HCT116 (cell line): ENCODE measurements at places on chromosomes 7 and 10.

DNA sequence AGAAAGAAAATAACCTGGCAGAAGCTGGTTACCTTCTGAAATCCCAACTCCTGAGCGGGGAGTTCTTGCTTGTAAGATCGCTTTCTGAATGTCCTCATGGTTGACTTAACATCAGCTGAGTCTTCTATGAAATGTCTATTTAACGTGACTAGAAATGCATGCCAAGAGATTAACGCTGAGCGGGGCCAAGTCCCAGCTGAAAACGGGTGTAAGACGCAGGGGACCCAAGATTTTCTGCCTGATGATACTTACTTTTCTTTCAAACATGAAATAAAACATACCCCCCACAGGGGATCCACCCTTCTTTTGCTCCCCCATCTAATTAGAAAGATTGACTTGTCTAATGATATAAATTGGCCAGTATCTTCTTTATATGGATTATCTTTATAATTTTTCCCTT lies 14.9 kb downstream of the OR9A2 start:
- DNase-seq: no peak

DNA sequence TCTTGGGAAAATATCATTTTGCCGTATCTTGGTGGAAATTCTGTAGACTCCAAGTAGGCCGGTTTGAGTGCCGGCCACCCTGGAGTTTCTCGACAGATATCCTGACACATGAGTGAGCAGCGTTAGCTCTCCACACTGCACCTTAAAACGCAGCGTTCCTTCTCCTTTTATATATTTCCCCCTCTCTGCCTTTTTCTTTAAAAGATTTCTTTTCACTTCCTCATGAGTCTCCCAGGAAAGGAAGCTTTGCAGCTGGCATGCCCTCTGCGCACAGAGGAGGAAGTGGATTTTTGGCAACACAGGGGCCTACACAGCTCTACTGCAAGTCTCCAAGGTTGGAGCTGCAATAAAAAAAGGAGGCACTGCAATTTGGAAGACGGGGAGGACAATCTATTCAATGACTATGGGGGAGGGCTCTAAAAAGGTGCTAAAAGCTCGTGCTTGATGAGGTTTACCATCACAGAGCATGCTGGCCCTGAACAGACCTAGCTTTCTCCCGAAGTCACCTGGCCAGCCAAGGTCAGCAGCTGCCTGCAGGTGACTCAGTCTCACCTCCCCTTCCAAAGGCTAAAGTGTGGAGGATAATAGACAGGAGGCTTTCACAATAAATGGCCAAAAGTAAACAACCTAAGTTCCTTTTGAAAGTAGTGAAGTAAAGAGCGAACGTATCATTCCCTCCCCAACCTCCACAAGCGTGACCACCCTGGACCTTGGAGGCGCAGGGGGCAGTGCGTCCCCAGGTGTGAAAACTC lies 252.8 kb downstream of the ZMYND11 start:
- DNase-seq: no peak

DNA sequence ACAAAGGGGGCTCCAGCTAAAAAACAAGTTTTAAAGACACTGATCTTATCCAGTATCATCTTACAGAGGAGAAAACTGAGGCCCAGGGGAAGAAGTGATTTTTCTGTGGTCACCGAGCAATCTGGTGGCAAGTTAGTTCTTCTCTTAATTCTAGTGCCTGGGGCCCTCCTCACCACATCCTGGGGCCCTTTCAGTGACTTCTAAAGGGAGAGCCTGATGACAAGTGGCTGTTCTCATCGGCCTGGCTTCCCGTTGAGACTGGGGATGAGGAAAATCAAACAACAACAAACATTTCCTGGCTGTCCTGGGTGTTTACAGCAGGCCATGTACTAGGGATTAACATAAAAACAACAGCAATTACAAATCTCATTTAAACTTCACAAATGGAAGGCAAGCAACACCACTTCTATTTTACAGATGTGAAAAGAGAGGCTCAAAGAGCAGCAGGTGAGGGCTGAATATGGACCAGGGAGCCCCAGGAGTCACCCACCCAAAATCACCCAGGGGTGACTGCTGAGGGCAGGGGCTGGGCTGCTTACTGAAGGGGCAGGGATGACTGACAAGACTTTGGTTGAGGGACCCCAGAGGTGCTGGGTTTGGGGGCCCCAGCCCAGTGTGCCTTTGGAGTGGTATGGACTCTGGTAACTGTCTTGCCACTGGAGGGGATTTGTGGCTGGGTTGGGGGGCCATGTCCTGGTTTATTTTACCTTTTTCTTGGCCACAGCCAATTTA lies 24.7 kb upstream of the MTPAP start:
- no peak for DNase-seq

GRCh38 chr7:13067036-13067435 lies 379.6 kb downstream of the ARL4A start:
- no peak for DNase-seq

DNA sequence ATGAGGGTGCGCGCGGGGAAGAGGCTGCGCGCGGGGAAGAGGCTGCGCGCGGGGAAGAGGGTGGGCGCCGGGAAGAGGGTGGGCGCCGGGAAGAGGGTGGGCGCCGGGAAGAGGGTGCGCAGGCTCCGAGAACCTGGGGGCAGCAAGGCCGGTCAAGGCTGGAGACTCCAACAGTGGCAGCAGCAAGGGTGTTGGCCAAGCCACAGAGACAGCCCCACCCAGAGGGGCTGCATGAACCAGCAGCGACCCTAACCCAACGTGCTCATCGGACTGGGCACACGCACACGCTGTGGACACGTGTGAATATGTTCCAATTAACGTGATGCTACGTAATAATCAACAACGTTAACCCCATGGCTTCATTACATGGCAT lies 48.8 kb downstream of the DIP2C start:
- DNase-seq: no peak

- no peak for DNase-seq
These were observed 285.2 kb downstream of the AUTS2 start for GRCh38 chr7:69883399-69883891.
